ENCODE measurements at places on chromosomes 2 and 18.

DNA sequence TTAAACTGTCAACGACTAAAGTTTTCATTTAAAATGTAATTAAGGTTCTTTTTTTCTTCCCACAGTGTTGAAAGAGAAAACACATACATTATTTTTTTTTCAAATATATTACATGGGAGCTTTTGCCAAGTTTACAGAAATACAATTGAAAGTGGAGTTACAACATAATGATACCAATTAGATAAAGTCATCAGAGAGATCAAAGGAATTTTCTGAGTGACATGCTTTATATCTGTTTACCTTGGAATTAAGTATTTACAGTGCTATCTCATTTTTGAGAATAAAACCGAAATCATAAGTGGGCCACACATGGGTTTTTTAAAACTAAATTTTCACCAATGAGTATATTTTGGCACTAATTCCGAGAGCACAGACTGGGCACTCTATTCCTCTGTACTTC, 165.2 kb downstream of the RAPGEF4 start:
- DNase-seq = no peak

- no peak for DNase-seq
Measured at GRCh38 chr2:16755442-16755841, 89.8 kb upstream of the CYRIA start.

- DNase-seq = no peak
Measured at GRCh38 chr2:149617476-149617875, 29.9 kb upstream of the MMADHC start.

DNA sequence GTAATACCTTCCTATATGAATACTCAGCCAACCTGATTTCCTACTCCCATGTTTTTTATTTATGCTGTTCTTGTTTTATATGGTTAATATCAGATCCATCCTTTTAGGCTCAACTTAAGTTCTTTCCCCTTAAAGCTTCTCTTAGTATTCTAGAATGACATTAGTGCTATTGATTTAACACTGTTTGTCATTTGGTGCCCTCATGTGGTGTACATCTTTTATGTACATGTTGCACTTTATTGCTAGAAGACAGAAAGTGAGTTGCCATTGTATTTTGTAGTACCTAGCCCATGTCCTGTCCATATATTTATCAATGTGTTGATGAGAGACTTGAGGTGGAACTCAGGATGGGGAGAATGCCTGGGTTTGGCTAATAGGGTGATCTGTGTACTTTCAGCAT, 2.5 kb downstream of the HTRA2 start:
- DNase-seq = no peak

- DNase-seq = no peak
Measured at GRCh38 chr2:46410273-46411244, 68.8 kb upstream of the TMEM247 start.

GRCh38 chr18:3901811-3902210, 451.8 kb downstream of the TGIF1 start:
- DNase-seq = no peak

GRCh38 chr2:205915130-205915524, 170.8 kb downstream of the INO80D start:
- DNase-seq = no peak

DNA sequence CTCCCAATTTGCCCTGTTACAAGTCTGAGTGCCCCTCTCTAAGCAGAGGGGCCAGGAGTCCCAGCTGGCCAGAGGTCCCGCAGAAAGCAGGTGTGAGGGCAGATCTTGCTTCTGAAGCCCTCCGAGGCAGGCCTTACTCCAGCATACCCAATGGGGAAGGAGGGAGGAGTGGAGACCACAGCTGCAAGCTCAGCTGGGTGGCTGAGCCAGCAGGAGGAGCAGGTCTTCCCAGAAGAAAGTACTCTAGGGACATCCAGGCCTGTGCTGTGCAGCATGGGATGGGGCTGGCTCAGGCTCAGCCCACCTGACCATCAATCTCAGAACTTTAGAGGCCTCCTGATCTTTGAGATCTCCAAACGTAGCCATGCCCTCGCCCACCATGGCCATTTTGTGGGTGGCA, 31.3 kb downstream of the PLB1 start:
- no peak for DNase-seq

Measured in effector CD8-positive, alpha-beta T cell (primary cell).